ENCODE measurements at places on chromosomes 5 and 9.

GRCh38 chr9:121237916-121238315, 30.0 kb upstream of the GSN start:
- no peak for DNase-seq

DNA sequence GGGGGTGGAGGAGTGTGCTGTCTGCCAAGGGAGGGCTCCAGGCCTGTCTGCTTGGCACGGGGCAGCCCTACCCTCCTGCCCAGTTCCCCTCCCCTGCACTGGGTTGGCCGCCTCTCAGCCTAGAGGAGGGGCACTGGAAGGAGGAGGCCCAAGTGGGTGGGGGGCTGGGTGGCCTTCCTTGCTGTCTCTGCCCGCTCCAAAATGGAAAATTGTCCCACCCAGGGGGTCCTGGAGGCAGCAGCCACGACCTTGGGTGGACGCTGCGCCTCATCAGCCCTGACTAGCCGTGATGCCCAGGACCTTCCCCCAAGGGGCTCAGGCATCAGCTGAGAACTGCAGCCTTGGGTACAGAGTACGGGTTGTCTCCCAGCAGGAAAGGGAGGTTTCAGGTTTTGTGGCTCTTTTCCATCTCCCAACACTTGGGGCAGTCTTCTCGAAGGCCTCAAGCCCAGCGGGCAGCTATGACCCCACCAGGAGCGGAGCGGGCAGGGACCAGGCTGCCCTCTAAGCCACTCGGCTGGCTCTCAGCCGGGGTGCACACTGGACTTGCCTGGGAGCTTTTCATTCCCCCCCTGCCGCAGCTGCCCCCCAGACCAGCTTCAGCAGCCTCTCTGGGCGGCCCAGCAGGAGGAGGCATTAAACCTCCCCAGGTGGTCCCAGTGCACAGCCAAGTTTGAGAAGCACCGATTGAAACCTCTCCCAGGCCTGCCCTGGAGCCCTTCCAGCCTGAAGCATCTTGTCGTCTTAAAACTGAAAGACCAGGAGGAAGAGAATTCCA, 20.6 kb downstream of the NTNG2 start:
- no peak for DNase-seq

- peak; percentile 47 for DNase-seq
Measured at GRCh38 chr9:93451849-93452709, 594 bp downstream of the FAM120A start.

DNA sequence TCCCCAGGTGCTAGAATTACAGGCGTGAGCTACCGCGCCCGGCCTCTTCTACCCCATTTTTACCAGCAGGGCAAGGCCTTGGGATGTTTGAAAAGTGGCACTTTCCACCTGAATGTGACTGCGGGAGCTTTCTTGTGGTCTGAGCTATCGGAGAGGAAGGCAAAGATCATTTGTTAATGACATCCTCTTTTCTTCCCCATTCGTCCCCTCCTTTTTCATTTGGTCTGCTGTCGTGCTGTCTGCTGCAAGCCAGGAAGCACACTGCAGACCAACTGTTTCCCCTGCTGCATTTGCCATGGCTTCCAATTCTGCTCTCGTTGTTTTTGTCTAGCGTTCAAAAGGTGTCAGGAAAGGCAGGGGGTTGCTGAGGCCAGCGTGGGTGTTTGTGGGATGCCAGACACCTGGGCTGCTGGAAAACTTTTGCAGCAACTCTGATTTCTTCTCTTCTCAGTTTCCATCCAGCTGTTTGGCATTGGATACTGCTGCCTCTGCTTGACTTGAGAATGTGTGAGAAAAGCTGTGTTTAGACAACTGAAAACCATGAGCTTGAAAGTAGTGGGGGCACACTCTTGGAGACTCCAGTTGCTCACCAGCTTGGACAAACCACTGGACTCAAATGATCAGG, 196.4 kb upstream of the MSX2 start:
- DNase-seq = no peak

GRCh38 chr9:135320943-135321342, 158.6 kb upstream of the PPP1R26 start:
- no peak for DNase-seq

- DNase-seq = peak; percentile 53
Measured at GRCh38 chr9:134698587-134699342, 57.2 kb downstream of the COL5A1 start.

All from EH (cell line).